ENCODE measurements at places on chromosomes 6 and 20.

GRCh38 chr20:13183005-13183404, 38.1 kb upstream of the ISM1 start:
- DNase-seq, result no peak

DNA sequence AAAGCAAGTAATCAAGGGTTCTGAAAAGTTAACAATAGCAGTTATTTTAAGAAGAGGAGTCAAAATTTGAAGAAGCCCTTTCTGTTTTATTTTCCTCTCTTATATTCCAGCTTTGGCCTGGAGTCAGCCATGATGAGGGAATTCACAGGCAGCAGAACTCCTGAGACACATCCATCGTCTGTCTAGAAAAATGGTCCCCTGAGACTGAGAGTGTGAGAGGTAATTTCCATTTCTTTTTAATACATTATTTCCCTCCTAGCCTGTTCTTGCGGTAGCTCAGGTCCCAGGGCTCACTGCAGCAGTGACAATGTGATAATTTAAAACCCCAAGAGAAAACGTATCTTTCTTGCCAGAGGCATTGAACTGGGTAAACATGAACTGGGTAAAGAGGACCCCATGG, 296.0 kb downstream of the SMOC2 start:
- no peak for DNase-seq

DNA sequence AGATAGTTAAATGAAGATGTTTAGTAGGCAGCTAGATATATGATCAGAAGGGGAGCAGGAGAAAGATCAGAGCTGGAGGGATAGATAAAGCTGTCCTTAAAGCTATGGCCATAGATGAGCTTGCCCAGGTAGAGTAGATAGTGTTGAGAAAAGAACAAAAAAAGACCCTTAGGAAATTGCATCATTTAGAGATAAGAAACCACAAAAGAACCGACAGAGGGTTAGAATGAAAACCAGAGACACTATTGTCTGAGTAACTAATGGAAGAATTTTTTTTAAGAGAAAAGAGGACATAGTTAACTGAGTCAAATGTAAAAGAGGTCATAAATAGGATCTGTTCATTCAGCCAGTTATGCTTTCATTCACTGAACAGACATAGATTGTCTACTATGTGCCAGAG, 101.8 kb downstream of the TNFAIP3 start:
- DNase-seq, result no peak

DNA sequence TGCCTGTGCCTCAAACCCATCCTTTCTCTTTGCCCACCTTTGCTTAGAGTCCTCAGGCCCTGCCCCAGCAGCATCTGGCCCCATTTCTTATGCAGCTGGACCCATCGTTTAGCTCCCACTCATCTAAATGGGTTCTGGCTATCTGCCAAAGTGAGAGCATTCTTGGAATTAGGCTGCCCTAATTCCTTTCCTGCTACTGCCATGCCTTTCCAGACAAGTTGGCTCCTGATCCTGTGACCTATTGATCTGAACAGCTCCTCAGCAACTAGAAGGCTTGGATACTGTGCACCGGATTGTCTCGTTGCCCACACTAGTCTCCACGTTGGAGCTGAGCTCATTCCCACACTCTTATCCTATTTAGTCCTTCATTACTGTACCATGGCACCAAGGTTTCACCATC, 22.9 kb downstream of the DZANK1 start:
- DNase-seq, result no peak

- no peak for DNase-seq
Measured at GRCh38 chr6:53831081-53831869, 36.5 kb downstream of the LRRC1 start.

GRCh38 chr6:114650891-114651290, 308.1 kb upstream of the HS3ST5 start:
- no peak for DNase-seq

DNA sequence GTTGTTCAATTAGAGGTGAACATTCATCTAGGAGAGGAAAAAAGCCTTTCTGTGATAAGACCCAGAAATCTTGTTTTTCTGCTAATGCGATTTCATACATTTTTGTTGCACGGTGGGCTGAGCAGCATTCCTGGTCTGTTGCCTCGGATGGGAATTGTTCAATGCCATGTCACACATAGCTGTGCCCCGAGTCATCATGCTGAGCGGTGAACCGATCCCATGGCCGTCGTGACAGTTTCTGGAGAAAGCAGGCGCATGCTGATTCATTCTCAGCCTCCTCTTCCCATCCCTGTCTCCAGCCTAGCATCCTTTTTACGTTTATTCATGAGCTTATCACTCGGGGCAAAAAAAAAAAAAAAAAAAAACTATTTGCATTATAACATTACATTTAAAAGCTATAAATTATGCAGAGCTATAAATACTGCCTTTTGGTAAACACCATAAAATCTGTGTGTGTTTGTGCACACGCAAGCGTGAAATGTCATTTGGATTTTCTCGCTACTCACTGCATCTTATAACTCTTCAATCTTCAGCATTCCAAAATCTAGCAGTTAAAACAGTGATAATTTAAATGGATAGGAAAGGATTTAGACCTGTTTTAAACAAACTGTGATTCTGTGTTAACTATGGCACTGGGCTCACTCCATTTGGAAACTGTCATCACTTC, 58.9 kb upstream of the IFNGR1 start:
- DNase-seq, result no peak

DNA sequence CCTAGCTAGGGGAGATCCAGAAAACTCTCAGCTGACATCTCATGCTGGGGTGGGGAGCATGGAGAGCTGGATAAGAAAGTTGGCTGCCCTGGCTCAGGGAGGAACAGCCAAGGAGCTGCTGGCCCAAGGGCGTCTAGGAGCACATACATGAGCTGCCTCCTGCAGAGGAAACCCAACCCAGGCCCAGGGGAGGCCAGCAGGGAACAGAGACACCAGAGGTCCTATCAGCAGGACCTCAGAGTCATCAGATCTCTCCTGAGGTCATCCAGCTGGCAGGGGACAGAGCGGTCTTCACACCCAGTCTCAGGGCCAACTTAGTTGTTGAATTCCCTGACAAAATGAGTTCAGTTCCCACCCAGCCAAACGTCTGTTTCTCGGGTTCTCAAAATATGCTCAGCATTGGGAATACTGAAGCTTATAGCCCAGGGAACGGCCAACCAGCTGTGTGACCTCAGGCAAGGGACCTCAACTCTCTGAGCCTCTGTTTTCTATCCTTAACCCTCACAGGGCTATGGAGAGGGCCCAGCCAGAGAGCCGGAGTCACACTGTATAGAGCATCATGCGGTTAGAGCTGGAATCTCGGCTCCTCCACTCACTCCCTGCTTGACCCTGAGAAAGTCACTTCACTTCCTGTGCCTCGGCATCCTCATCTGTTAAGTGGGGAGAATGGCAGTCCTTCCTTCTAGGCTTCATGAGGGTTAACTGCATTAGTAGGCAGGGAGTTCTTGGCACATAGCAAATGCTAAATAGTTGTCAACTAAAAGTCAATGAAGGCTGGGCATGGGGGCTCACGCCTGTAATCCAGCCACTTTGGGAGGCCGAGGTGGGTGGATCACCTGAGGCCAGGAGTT, 13.8 kb downstream of the ADA start:
- no peak for DNase-seq

DNA sequence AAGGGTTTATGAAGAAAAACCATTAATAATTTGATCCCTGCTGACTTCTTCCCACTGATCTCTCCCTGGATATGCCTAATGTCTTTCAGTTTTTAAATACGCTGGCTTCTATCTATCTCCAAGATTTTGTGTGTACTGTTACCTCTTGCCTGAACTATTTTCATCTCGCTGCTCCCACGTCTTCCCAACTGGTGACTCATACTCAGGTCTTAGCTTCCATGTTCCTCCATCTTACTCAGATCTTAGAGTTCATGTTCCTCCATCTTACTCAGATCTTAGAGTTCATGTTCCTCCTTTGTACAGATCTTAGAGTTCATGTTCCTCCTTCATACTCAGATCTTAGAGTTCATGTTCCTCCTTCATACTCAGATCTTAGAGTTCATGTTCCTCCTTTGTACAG, 21.6 kb downstream of the GPR6 start:
- no peak for DNase-seq

DNA sequence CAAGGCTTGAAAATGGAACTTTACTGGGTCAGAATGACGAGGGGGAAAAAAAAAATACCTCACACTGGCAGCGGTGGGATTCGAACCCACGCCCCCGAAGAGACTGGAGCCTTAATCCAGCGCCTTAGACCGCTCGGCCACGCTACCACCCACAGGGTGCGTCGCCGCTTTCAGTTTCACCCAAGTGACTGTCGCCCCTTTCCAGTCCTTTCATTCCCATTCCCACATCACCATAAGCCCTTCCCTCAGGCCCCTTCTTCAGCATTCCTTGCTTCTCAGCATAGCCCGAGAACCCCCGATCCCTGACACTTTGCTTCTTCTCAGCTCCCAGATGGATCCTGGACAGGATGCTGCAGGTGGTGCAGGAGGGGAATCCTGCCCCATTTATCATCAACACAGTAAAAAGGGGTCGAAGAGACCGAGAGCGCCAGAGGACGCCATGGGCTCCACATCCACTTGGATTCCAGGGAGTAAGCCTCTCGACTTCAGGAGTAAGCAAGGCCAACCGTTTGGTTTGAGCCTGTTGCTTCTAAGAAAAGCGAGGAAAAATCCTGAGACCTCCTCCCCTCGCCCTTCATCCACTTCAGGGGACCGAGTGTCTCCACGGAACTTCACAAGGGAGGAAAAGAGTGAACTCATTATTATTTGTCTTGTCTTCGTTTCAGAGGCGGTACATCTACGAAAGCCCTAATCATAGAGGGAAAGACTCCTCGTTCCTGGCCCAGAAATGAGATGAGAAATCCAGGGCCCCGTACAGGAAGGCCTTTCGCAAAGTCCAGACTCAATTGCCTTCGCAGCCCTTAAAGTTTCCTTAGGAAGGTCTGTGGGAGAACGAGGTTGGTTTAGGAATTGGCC, 20.0 kb upstream of the TRIM27 start:
- DNase-seq, result peak; percentile 68

- DNase-seq, result no peak
Measured at GRCh38 chr6:46491628-46492547, 639 bp upstream of the RCAN2 start.

GRCh38 chr6:11621119-11621518, 83.6 kb downstream of the TMEM170B start:
- no peak for DNase-seq

GRCh38 chr20:20824924-20825584, 112.6 kb upstream of the RALGAPA2 start:
- DNase-seq, result peak; percentile 45

GRCh38 chr6:40356242-40356910, 230.8 kb downstream of the LRFN2 start:
- no peak for DNase-seq

DNA sequence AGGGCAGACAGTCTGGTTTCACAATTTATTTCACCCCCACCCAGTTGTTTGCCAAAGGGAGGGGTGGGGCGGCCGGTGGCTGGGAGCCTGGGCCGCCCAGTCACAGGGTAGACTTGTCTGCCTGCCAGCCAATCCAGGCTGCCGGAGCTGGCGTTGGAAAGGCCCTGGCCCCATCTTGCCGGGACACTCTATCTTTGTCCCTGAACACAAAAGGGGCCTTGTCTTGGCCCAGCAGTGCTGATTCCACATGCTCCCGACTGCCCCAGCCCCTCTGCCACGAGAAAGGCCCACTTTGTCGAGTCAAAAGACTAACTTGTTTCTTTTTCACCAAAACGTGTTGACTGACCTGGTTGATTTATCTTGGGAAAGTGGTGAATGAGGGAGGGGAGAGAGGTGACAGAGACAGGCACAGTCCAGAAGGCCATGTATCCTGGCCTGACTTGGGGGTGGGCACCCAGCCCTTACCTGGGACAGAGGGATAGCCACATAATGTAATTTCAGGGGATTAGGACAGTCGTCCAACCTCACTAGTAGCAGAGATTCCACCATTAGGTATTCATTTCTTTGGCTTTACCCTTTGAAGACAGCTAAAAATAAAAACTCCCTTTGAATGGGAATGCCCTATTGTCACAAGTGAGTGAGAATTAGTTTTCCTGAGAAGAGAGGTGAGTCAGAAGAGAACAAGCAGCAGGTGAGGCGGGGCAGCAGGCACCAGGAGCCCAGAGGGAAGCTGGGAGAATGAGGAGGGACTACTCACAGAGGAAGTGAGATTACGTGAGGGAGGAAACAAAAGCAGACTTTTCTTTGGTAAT, 67.0 kb upstream of the SIRPA start:
- no peak for DNase-seq

GRCh38 chr6:81309811-81310210, 442.7 kb downstream of the TENT5A start:
- DNase-seq, result no peak

DNA sequence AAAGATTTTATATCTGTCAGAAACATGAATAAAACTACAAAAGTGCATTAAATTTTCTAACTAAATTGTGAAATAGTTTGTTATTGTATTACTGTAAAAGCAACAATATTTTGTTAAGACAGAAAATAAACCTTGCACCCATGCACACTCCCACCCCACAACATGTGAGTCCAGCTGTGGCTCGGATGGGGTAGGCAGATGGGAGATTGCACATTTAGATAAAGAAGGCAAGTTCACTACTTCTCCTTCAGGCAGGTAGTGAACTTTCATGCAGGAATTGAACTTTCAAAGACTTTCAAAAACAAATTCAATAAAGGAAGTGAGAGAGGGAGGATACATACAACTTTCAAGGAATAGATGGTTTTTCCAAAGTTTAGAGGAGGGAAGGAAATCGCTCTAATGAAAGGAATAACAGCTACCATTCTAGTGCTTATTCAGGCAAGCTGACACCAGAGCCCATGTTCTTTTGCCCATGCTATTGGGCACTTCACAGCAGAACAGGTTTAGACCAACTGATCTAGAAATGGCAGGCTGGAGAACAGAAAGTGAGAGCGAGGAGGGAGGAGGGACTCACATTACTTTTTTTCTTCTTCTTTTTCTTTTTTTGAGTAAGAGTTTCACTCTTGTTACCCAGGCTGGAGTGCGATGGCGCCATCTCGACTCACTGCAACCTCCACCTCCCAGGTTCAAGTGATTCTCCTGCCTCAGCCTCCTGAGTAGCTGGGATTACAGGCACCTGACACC, 28.5 kb downstream of the SF3B5 start:
- no peak for DNase-seq

DNA sequence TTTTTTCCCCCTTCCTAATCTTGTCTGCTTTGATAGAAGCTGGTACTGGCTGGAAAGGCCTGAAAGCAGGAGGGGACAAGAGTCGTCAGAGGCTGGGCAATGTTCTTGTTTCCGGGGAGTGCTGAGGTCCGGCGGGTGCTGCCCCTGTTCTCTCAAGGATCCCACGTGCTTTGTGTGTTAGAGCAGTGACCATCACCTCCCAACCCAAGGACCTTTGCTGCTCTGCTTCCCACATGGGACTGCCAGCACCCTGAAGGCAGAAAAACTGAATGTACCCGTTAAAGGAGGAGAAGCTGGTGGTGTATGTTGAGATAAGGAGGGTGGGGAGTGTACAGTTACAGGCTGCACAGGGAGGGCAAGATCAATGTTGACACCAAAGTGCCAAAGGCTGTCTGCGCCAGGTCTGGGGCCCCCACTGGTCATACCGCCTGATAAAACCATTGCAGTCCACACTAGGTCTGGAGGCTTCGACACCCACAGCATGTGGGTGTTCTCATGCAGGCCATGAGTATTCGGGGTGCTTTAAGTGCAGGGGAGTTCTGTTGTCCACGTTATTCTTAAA, 15.0 kb downstream of the C20orf173 start:
- DNase-seq, result no peak

Data from CD4-positive, alpha-beta T cell treated with Interleukin-10 for 1 hour (primary cell).